ENCODE measurements at places on chromosomes 12 and 14.

- peak; percentile 81 for DNase-seq
Measured at GRCh38 chr12:26704684-26705460, 128.1 kb downstream of the ITPR2 start.

GRCh38 chr14:99321236-99321925, 49.4 kb upstream of the BCL11B start:
- no peak for DNase-seq

DNA sequence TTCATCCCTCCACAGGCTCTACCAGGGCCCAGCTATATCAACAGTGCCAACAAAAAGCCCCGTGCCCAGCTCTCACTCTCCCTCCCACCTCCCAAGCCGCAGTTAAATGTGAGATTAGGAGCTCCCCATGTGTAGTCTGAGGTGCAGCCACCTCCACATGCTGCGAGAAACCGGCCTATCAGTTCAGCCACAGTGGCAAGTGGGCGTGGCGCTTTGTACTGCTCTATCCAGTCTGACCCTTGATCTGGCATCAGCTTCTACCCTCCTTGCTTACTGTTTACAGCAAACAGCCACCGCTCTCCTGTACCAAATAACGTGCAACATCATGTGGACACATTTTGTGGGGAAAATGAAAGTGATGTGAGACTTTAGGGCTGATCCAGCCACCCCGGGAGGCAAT, 1.7 kb downstream of the PLEK2 start:
- no peak for DNase-seq

DNA sequence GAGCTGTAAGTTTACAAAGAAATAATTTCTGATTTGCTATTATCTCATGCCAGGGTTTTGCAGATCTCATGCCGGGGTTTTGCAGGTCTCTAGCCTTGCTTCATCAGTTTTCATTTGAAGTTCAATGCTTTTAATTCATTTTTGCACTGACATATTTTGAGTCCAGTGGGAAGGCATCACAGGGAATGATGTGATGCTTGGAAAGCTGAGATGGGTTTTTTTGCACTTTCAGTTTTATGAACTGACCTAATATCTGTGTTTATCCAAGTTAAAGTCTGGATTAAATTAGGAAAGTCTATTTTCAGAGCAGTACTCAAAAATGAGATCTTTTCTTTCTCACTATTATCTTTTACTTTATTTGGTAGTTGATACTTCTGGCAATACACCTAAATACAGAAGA, 23.6 kb upstream of the REP15 start:
- DNase-seq = no peak

DNA sequence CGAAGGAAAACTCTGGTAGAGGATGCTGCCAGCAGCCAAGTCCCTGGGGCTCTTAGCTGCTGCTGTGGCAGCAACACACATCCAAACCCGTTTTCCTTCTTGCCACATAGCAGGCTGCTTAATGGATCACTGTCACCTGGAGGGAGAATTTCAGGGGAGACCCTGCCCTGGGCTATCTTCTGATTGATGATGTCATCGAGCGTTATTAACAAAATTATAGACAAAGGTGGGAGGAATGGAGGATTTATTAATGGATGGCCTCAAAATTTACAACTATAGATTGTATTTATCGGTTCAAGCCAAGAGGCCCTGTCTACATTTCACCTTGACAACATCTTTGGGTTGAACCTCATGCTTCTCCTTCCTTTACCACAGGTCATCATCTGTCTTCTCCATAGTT, 120.8 kb upstream of the PZP start:
- DNase-seq = no peak

- no peak for DNase-seq
Measured at GRCh38 chr12:92404921-92405320, 259.3 kb upstream of the BTG1 start.

- peak; percentile 44 for DNase-seq
Measured at GRCh38 chr14:60064491-60065072, 27.1 kb upstream of the PCNX4 start.

DNA sequence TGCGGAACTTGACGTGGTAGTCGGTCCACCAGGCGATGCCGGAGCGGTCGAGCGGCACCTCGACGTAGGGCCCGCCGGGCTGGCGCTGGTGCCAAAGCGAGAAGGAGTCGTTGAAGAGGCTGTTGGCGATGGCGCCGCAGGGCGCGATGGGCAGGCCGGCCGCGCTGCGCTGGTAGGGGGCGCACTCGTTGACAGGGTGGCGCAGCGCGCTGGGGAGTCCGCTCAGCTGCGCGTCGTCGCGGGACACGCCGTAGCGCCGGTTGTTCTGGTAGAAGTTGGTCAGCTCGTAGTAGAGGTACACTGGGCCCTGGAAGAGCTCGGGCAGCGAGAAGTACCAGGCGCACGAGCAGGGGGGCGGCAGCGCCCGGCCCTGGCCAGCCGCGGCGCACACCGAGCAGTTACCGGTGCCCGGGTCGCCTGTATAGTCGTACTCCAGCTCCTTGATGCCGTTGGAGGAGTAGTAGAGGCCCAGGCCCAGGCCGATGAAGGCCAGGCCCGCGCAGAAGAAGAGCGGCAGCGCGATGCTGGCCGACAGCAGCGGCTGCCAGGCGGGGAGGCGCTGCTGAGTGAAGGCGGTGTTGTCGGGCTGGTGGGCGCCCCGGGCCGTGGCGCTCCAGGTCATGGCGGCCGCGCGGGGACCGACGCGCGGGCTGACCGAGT, 482 bp downstream of the TMEM30B start:
- DNase-seq = no peak

GRCh38 chr12:94282675-94283074, 134.3 kb downstream of the PLXNC1 start:
- no peak for DNase-seq

DNA sequence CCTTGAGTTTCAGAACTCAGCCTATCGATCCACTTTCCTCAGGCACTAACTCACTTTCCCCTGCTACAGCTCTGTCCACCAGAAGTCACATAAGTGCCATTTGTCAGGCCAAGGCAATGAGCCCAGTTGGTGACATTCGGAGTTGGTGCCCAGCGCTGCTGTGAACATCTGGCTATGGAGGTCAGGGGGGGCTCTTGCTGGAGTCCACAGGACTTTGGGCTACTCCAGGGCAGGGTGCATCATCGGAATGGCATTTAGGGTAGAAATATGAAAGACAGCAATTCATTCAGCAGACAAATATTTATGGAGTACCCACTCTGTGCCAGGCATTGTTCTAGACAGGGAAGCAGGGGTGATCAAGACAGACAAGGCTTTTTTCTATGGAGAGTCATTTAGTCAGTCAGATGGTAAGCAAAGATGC, 1.5 kb upstream of the PPP1CC start:
- DNase-seq = no peak

DNA sequence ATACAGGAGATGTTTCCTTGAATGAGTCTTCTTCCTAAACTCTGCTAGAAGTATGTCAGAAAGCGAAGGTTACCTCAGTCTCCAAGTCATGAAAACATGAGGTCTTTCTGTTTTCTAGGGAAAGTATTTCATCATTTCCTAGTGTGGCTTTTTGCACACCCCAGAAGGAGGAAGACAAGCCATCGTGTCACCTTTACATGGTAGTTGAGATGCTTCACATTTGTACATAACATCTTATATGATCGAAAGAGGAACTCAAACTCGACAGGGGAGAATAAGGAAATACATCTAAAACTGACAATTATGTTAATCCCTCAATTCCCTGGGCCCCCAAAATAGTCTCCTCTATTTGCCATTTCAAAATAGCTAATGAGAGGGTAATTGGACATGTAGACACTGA, 214.1 kb upstream of the PLEKHG7 start:
- peak; percentile 77 for DNase-seq

- DNase-seq = no peak
Measured at GRCh38 chr14:104567141-104567956, 12.2 kb upstream of the C14orf180 start.

DNA sequence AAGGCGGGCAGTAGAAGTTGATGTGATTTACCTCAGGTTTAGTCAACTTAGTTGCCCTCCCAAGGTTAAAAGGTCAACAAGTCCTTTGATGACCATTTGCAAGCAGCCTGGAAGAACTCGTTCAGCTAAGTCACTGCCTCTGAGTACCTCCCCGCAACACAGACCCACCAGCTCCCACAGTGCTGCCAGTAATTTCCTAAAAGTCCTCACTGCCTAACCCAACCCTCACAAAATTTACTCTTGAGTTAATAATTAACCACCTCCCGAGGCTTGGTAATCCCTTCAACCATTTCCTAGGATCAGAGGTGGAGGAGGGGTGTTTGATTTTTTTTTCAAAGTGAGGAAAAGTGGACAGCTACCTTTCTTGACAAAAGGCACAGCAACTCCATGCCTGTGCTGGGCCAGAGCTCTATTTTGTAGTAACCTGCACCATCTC, 55.8 kb downstream of the MAP3K9 start:
- DNase-seq = no peak

DNA sequence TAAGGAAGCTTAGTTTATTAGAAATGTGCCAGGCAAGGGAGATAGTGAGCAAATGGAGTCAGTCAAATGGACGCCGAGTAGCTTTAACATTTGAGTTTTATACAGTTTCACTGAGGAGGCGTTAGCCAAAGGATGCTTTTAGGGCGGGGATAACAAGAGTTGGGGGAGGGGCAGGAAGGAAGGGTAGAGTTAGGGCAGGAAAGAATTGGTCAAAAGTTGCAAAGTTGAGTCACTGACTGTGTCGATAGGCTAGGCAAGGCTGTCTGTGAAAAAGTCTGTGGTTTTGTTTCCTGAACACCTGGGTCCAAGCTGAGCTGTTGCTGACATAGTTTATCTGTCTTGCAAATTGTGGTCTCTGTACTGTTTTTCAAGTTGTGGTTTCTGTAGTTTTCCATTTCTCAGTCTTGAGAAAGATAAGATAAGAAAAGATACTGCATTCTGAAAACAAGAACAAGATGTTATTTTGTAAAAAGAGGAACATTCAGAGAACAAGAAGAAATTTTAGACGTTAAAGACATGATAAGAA, 62.6 kb upstream of the RESF1 start:
- peak; percentile 100 for DNase-seq

DNA sequence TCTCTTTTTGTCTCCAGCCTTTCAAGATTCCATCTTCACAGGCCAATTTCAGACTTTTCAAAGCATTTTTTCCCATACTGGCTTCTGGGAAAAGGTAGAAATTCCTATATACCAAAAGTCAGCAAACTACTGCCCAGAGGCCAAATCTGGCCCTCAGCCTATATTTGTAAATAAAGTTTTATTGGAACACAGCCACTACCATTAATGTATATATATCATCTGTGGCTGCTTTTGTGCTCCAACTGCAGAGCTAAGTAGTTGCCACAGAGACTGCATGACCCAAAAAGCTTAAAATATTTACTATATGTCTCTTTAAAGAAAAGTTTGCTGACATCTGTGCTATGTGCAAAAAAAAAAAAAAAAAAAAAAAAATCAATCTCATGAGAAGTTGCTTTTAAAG, 76.3 kb downstream of the KSR2 start:
- DNase-seq = no peak

DNA sequence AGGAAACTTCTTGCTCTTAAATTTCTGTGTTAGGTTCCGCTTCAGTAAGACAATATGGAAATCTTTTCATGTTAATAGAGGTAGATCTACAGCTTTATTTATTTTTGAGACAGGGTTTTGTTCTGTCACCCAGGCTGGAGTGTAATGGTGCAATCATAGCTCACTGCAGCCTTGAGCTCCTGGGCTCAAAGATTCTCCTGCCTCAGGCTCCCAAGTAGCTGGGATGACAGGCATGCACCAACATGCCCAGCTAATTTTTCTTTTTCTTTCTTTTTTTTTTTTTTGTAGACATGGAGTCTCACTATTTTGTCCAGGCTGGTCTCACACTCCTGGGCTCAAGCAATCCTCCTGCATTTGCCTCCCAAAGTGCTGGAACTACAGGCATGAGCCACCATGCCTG, 70.1 kb downstream of the DAO start:
- DNase-seq = no peak

- DNase-seq = no peak
Measured at GRCh38 chr12:106074706-106075392, 63.9 kb downstream of the NUAK1 start.

- DNase-seq = peak; percentile 22
Measured at GRCh38 chr14:66746316-66747006, 238.5 kb downstream of the GPHN start.

DNA sequence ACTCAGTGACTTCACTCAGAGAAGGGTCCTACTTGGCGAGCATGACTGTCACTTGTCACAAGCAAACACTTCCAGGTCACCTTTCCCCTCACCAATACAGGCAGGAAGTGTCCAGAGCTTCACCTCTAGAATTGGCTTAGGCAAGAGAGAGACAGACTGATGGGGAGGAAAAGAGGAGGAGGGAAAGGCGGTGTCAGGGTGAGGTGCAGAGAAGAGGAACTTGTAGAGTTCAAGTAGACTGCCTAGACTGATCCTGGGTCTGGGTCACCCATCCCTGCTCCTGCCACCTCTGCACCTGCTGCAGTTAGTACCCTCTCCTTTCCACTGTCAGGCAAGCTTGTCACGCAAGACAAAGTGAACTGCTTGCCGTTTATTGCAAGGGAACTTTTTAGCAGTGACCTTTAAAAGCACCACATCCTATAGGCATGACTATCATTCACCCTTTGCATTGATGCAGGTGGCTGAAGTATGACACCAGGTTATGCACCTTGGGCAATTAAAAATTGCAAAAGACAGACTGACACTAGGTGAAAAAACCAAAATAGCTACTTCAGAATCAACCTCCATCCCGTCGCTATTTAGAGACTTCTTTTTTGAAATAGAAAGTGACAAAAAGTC, 292.4 kb downstream of the SYT1 start:
- DNase-seq = no peak

- no peak for DNase-seq
Measured at GRCh38 chr12:116939734-116940133, 29.0 kb downstream of the FBXW8 start.

DNA sequence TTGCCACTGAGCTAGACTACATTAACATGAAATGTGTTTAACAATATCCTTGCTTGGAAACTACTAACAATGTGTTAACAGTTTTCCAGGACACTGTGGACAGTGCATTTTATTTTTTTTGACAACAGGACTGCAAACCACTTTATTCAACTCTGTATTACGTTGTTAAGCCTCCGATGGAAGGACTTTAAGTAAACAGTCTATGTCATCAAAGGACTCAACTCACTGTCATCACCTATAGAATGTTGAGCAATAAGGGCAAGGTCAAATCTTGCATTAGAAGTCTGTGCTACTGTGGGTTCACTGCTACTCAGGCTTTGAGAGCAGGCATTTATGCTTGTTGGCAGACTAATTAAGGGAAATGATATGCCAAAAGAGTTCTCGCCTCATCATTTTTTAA, 483.7 kb downstream of the FLRT2 start:
- no peak for DNase-seq

- no peak for DNase-seq
Measured at GRCh38 chr12:107027636-107028053, 40.7 kb upstream of the MTERF2 start.

GRCh38 chr12:121883315-121883660, 5.3 kb upstream of the PSMD9 start:
- no peak for DNase-seq

DNA sequence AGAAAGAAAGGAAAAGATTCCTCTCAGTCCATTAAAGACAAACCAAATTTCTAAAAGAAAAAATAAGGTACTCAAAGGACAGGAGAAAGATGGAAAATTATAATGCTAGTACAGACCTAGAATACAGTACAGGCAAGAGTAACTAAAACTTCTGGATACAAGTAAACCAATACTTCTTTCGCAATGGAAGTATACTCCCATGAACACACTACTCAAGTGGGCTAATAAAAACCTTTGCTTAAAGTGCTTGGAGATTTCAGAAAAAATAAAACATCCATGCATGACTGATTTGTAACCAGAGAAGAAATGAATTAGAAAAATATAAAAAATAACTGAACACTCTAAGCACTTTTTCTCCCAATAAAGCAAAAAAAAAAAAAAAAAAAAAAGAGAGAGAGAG, 3.5 kb downstream of the ZBTB25 start:
- DNase-seq = no peak

GRCh38 chr12:94603434-94604365, 46.7 kb downstream of the TMCC3 start:
- DNase-seq = no peak

GRCh38 chr14:54261283-54261682, 135.5 kb upstream of the CDKN3 start:
- DNase-seq = no peak
